ENCODE measurements at places on chromosomes 7 and 10.
A peak's percentile ranks its signal among the peaks of the same experiment; 100 is the strongest.

DNA sequence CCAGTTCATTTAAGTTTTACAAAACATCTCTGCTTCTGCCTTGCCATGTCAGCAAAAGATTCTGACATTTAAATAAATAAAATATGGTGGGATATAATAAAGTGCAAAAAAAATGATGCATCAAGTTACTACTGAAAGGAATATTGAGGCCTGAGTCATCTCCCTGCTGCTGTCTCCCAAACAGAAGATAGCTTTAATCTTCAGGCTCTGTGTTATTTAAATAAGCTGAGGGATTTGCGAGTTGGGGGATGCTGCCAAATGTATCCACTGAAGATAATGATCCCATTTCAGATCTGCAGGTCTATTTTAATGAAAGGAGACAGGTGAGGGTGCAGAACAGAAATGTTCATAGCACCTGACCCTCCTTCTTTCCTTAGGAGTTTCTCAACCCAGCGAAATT is 720.8 kb downstream of the AUTS2 start:
- peak; percentile 87 for DNase-seq

- DNase-seq, result no peak
Measured at GRCh38 chr10:99815621-99816020, 33.2 kb downstream of the ABCC2 start.

DNA sequence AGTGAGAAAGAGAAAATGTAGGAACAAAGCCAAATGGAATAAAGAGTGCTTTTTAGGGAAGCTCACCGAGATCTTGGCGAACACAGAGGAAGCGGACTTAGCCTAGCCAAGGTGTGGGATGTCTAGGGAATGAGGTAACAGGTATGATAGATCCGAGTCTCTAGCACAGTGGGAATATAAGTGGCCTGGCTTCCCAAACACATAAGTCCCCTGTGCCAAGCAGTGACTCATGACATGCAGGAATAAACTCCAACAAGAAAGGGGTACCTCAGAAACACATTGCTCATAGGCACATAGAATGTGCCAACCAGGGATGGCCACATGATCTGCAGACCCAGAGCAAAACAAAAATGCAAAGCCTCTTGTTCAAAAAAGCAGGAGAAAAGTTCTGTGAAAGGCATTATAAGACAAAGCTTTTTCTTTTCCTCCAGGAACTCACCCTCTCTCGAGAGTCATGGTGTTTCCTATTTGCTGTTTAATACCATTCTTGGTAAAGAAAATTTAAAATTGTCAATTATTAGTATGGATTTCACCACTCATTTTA is 542.5 kb downstream of the GATA3 start:
- no peak for DNase-seq

- no peak for DNase-seq
Measured at GRCh38 chr7:7146837-7147236, 35.5 kb upstream of the C1GALT1 start.

DNA sequence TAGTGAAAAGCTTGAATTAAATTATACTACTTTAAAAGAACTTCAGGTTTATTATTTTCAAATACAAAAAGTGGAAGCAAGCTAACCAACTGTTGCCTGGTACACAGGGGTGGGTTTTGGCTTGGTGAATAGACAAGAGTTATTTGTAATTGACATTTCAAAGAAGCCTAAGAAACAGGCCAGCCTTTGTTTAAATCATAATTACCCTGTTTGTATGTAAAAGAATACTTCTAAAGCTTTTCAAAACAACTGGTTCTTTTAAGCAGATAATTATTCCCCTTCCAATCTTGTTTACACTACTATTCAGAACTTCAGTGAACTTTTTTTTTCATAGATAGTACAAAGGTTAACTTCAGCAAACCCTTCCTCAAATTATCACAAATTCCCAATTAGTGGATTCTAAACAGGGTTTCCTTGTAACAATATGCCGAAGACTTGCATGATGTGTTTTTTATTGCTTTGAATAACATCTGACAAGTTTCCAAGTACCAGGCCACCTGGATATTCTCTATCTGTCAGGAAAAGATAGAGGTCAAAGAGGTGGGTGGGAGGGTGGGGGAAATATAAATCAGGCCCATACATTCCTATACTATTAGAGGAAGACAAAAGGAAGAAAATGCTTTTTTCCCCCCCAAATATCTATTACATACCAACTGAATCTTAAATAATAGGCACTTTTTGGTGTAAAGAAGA is 20.4 kb downstream of the SSMEM1 start:
- DNase-seq, result no peak

DNA sequence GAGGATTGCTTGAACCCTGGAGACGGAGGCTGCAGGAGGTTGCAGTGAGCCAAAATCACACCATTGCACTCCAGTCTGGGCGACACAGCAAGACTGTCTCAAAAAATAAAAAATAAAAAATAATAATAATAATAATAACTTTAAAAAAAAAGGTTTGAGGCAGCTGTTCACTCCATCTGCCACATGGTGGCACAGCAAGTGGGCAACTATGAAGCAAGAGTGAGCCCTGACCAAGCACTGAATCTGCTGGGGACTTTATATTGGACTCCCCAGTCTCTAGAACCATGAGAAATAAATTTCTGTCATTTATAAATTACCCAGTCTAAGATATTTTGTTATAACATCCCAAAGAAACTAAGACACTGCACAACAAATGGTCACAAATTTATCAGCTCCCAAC is 14.6 kb upstream of the BRI3 start:
- no peak for DNase-seq

DNA sequence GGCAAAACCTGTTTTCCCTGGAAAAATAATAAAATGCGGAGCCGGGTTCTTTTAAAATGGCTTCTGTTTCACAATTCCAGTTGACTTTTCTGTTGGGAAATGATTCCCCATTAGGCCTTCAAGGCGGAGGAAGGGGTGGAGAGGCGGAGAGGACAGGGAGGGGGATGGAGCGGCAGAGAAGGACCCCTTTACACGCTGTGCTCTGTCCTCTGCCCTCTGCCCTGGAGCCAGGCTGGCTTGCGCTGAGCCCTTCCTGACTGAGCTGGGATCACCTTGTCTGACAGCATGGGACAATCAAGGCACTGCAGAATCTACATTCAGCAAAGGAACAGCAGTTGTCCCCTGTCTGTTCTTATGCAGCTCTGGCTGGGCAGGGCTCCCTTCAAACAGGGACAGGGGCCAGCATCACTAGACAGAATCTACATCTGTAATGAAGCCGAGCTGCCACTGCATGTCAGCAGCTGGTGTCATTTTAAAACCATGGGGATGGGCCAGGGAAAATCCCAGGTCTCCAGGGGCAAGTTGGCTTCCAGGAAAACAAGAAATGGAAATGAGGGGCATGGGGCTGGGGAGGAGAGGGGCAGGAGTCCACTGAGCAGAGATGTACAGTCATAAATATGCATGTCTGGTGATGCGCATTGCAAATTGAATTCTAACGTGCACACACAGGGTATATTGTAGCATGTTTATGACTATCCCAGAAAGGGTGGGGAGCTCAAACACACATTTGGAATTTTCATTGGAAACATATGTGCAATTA is 120.0 kb downstream of the MKX start:
- DNase-seq, result no peak

- DNase-seq, result no peak
Measured at GRCh38 chr7:100022621-100023020, 7.2 kb downstream of the ZKSCAN1 start.

DNA sequence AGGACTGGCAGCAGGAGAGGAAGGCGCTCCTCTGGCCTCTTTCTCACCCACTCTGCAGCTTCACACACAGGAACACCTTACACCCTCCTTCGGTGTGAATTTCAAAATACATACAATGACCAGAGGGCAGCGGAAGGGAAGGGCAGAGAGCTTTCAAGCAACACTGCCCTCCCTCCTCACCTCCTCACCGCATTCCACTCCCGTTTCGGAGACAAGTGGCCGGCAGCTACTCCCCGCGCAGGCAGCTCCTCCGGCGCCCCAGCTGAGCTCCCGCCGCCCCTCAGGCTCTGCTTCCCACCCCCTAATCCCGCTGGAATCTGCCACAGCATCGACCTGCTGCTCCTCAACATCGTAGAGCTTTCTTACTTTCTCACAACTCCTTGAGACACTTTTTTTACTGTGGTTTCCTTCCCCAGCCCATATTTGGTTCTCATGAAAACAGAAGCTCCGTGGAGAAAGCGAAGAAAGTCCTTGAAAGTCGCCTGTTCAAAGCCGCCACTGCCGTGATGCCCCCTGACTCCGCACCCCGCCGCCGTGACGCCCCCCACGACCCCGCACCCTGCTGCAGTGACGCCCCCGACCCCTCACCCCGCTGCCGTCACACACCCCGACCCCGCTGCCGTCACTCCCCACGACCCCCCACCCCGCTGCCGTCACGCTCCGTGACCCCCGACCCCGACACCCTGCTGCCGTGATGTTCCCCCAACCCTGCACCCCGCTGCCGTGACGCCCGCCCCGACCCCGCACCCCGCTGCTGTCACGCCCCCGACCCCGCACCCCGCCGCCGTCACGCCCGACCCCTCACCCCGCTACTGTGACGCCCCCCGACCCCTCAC is 14.6 kb upstream of the GPER1 start:
- DNase-seq, result no peak

GRCh38 chr7:31948029-31948428 is 122.2 kb downstream of the PDE1C start:
- DNase-seq, result no peak

GRCh38 chr10:17547060-17547459 is 70.1 kb downstream of the HACD1 start:
- no peak for DNase-seq

DNA sequence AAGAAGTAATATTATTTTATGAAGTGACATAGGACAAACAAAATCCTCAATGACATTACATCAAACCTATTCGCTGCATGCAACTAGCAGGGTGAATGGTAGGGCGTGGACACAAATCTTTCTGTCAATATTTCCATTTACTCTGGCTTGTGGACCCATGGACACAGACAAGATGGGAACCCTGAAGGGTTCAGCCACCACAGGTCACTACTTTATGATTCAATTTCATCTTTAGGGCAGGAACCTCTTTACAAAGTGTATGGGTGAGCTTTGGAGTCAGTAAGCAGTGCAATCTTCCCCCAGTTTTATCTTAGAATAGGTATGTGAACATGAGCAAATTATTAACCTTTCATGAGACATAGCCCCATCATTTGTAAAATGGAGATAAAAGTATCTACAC is 982.4 kb upstream of the LRRTM3 start:
- no peak for DNase-seq

- no peak for DNase-seq
Measured at GRCh38 chr10:122859527-122859926, 13.9 kb upstream of the CUZD1 start.

DNA sequence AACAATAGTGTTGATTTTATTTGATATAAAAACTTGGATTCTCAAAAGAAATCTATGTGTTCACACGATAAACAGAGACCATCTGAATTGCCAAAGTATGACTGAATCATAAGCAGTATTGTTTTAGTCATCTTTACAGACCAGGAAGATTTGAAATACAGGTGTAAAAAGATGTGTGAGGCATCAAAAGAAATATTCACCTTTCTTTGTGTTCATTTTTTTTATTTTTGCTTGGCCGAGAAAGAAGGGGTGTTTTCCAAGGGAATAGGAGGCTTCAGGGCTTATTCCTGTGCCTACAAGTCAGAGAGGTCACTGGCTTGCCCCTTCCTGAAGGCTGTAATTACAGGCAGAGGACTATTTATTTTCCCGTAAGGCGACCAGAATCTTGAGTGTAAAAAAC is 37.3 kb downstream of the MET start:
- DNase-seq, result no peak

GRCh38 chr7:25187932-25188331 is 40.4 kb downstream of the NPVF start:
- no peak for DNase-seq

GRCh38 chr7:54069843-54070242 is 472.3 kb upstream of the VSTM2A start:
- DNase-seq, result no peak

- DNase-seq, result no peak
Measured at GRCh38 chr10:125190946-125191345, 30.6 kb upstream of the CTBP2 start.

DNA sequence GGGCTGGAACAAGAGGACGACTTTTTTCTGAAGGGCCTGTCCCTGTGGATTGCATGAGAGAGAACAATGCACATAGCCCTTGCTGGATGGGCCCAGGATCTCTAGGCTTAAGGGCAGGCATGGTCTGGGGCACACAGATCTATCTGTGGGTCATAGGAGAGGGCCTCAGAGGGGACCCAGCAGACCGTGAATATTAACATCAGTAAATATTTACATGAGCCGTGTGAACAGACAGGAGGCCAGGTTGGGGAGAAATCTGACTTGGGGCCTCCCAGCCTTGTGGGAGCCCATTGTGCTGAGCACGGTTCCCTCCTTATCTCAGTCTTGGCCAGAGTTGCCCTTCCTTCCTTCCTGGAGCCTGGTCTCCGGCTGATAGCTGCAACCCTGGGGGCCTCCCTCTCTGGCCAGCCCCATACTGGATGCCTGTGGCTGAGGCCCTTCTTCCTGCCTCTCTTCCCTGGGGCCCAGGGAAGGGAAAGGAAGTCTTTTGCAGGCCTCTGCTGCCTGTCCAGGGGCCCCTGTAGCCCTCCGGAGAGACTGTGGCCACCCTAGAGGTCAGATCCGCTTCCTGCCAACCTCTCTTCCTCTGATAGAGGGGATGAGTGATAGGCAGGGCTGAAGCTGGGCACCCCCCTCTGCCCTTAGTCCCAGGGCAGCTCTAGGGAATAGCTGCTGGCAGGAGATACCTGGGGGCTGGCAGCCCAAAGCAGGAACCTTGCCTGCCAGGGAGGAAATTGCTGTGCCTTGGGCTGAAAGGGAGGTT is 44.5 kb upstream of the TRIM8 start:
- no peak for DNase-seq

DNA sequence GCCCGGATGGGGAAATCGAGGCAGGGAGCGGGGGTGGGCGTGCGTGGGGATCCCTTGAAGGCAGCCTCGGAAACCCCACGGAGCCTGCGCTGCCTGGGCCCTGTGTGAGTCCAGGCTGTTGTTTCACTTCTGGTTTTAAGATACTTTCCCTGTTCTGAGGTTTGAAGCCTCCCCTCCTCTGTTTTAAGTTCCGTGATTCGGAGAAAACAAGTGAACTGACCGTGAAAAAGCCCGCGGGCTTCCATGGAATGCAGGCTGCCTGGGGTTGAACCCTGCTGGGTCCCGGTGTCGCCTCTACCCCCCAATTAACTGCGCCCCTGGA is 401 bp downstream of the LRRC27 start:
- no peak for DNase-seq

DNA sequence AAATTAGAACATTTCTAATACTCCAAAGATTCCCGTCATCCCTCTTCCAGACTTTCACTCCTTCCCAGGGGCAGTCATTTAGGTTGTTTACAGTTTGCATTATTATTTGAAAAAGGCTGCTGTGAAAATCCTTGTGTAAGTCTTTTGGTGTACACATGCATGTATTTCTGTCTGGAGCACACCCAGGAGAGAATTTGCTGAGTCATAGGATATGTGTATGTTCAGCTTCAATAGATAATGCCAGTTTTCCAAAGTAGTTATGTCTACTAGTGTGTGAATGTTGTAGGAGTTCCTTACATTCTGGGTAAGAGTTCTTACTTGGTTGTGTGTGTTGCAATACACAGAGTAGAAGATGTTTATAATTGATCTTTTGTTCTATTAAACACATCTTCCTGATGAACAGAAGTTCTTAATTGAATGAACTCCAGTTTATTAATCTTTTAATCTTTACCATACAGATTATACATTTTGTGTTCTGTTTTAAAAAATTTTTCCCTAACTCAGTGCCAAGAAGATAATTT is 25.3 kb downstream of the CROT start:
- DNase-seq, result peak; percentile 2

- no peak for DNase-seq
Measured at GRCh38 chr7:46809886-46810285, 772.0 kb downstream of the TNS3 start.

GRCh38 chr10:1343176-1343575 is 287.0 kb downstream of the WDR37 start:
- DNase-seq, result no peak

GRCh38 chr10:11164803-11165590 is 147.3 kb downstream of the CELF2 start:
- no peak for DNase-seq

Data from NCI-H82 (cell line).